Melanocyte of skin (primary cell): ENCODE measurements at places on chromosomes 2 and 18. TPM values are rescaled to one million over a fixed set of nuclear protein-coding genes. Genes with fewer than 3 reads are reported as not detected.

Gene GPR39
- 0.34 TPM in 1 of 2 replicates, not detected in the other for total RNA-seq

Gene UGT1A8
- not detected in 2 replicates for total RNA-seq

Gene CRYBA2
- total RNA-seq, result 0.31 TPM in 1 of 2 replicates, not detected in the other

Gene SERPINB10
- total RNA-seq, result 1.00 TPM in 1 of 2 replicates, not detected in the other

Gene SKA1
- total RNA-seq, result 10.2 and 11.7 TPM in 2 replicates

Gene LRP2
- under 0.01 and 0.15 TPM in 2 replicates for total RNA-seq

Gene LAMA1
- 73.0 and 269 TPM in 2 replicates for total RNA-seq
